ENCODE measurements at places on chromosomes 1 and 21.

- DNase-seq, result no peak
Observed at GRCh38 chr1:7489586-7489985, 281.5 kb upstream of the VAMP3 start.

DNA sequence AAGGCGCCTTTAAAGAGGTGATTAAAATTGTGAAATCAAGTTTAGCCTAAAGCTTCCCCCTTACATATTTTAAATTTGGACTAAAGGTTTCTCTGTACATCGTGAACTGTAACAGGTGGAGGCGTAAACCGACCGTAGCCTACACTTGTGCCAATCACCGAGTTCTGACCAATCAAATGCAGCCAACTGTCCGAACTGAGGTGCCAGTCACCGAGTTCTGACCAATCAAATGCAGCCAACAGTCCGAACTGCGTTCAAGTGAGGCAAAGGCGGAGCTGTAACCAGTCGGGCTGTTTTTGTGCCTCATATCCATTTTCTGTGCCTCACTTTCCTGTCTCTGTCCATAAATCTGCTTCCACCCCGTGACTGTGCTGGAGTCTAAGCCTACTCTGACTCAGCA lies 7.4 kb downstream of the TFF1 start:
- DNase-seq, result no peak

DNA sequence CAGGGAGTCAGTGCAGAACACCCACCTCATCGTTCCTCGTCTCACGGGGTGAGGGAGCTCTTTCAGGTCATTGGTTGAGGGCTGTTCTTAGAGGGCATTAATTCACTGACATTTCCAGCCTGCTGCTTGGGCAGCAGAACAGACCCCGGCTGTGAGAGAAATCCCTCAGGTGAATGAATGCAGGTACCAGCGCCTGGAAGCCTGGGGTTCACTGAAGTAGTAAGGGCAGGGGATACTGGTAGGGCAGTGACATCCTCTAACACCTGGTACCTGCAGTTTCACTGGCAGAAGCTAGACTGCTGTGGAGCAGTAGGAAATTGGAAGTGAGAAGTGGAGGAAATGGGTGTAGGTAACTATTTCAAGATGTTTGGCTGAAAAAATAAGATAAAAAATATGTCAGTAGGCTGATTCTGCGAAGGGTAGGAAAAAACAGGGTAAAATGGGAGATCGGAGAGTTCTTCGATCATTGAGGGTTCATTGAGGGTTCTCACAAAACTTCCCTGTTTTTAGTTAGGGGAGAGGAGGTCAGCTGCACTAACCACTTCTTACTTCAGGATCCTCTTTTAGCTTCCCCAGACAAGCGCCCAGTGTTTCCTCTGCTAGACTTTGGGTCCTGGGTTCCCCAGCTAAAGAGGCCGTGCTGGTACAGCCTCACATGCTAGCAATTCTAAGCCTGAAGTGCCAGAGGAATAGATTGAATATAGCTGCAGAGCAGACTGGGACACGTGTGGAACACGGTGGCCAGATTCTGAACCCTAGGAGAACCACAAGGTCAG lies 55.2 kb downstream of the RNF220 start:
- DNase-seq, result no peak

DNA sequence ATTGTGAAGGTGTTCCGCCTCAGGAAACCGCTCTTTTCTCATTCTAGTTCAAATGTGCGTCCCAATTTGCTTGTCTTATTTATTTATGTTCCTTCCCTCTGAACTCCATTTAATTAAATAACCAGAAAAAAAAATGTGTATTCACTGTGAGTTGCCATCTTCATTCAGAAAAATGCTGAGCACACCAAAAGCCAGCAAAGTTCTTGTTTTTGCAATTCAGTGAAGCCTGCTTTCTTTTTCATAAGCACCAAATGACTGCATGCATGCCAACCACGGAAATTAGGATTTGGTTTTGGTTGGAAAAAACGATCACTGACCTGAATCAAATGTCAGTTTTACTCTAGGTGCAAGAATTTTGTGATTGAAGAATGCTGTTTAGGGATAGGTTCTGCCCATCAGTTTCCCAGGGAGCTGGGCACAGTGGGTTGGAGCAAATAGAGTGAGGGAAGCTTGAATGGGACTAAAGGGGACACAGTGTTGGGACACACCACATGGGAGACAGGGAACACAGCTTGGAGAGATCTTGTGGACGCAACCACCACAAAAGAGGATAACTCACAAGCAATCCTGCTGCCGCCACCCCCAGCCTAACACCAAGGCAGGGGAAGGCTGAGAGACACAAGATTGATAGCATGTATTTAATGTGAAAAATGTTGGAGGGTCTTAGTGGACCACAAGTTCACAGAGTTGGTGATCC lies 183.4 kb upstream of the GALNT2 start:
- DNase-seq, result no peak

DNA sequence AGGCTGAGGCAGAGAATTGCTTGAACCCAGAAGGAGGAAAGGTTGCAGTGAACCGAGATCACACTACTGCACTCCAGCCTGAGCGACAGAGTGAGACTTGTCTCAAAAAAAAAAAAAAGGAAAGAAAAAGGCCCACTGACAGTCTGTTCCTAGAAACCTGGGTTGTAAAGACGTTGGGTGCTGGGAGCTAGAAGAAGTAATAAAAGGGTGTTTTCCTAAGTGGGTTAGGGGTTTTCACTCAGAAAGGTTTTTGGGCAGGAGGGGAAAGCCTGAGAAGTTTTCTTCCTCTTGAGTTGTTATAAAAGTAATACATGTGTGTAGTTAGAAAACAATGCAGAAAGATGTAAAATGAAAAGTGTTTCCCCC lies 25.4 kb downstream of the CELA3A start:
- no peak for DNase-seq

DNA sequence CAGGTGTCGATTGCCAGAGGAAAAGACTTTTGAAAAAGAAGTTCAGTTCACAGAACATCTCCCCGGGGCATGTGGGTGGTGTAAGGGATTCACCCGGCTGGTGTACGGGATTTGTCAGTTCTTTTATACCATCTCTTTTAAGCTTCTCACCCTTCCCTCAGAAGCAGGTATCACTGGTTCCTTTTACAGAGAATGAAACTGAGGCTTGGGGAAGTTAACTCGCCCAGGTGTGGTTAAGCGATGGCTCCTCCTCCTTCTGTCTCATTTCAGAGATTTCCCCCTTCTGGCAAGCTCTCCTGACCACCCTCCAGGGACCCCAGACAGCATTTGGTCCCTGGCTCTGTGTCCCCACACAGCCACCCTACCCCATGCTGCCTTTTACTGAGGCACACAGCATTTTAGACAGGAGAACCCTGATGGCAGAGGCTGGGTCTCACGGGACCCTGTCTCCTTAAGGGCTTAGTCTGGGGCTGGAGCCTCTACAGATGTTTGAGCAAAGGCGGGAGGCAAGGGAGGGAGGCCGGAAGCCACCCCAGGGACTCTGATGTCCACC lies 2.8 kb upstream of the ECE1 start:
- DNase-seq, result no peak

DNA sequence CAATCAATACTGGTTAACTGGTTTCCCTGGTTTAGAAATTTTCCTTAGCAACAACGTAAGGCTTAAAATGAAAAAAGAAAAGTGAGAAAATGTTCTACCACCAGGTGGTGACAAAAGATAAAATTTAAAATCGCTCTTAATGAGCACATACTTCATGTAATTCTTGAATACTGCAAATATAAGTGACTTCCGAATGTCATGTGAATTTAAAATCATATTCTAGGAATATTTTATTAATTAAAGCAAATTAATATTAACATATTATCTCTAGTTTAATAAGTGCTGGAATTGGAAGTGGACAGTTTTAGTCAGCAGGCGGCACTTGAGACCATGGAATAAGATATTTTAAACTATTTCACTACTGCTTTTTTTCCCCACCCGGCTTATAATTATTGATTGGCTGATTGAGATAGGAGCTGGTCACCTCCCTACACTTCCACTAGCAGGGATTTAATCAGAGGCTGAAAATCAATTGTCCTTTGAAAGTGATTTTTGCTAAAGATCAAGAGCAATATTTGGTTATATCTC lies 5.0 kb upstream of the ADAMTS1 start:
- DNase-seq, result no peak

- no peak for DNase-seq
Observed at GRCh38 chr1:41559331-41559730, 74.8 kb upstream of the EDN2 start.

DNA sequence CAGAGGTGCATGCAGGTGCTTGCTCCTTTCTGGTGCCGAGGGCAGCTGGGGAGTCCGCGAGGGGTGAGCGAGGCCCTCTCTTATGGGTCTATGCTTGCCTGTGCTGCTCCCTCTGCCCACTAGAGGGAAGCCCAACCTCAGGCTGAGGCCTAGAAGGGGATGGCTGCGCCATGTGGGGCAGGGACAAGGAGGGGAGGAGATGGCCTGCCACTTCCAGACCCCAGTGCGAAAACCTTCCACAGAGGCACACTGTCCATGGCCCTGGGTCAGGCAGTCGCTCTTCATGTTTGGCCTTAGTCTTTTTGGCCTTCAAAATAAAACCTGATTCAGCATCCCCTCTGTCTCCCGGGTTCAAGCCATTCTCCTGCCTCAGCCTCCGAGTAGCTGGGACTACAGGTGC lies 14.0 kb downstream of the RHBG start:
- DNase-seq, result peak; percentile 64

DNA sequence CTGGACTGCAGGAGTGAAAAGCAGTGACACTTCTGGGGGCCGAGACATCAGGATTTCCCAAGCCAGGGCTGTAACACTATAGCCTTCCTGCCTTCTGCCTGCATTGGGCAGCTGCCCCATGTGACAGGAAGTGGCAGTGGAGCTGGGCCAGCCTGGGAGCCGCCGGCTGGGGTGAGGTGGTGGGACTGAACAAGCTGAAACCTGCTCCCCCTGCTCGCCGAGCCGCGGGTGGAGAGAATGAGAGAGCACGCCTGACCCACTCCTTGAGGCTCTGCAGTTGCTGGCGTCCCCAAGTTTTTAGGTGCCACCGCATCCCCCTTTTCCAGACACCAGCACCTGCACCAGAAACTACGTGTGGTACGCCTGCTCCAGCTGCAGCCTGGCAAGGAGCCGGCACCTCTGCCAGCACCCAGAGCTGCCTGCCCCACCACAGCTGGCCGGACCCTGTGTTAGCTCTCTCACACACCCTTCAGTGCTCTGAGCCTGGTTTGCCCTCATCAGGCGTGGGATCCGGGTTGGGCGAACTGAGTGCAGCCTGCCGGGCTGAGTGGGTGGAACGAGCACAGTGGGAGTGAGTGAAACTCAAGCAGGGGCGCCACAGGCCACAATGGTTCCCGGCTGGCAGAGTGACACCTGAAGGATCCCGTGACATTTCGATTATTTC lies 119.4 kb downstream of the AKT3 start:
- DNase-seq, result peak; percentile 53

DNA sequence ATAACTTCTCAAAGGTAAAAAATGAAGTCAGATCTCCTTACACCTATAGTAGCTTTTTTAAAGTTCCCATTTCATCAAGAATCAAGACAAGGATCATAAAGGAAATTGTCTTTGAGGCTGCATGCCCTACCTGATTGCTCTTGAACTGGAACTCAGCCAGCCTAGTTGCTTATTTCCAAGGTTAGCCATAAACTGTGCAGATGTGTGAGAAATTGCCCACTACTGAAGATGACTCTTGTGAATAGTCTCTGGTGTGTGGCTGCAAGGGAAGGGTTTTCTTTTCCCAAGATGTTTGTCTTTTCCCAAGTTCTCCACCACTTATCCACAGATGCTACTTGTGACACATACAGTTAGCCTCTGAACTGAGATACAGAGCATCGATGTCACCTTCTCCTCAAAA lies 81.7 kb upstream of the DUSP10 start:
- no peak for DNase-seq

DNA sequence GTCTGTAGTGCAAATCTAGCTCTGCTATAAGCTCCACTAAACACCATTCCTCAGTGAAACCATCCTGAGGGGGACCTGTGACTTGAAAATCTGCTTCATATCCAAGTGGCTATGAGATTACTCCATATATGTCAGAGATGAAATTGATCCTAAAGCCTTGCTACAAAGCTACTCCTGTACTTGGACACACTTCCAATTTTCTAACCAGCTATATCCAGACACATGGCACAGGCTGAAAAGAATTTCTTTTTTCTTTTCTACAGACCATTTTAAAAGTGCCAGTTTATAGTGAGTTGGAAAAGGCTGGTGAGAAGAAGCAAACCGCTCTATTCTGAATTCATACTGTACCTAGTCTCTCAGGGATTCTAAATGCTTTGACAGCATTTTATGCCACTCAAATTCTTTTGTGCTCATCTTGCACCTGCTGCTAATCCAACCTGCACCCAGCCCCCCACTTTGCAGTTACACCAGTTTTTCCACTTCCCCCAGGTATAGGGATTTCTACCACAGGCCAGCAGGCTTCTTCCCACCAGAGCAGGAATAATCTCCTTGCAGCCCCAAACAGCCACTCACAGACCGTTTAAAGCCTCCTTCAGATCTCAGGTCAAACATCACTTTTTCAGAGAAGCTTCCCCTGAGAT lies 112.5 kb downstream of the RERE start:
- DNase-seq, result no peak

GRCh38 chr1:170619241-170620028 lies 44.5 kb upstream of the PRRX1 start:
- DNase-seq, result no peak

DNA sequence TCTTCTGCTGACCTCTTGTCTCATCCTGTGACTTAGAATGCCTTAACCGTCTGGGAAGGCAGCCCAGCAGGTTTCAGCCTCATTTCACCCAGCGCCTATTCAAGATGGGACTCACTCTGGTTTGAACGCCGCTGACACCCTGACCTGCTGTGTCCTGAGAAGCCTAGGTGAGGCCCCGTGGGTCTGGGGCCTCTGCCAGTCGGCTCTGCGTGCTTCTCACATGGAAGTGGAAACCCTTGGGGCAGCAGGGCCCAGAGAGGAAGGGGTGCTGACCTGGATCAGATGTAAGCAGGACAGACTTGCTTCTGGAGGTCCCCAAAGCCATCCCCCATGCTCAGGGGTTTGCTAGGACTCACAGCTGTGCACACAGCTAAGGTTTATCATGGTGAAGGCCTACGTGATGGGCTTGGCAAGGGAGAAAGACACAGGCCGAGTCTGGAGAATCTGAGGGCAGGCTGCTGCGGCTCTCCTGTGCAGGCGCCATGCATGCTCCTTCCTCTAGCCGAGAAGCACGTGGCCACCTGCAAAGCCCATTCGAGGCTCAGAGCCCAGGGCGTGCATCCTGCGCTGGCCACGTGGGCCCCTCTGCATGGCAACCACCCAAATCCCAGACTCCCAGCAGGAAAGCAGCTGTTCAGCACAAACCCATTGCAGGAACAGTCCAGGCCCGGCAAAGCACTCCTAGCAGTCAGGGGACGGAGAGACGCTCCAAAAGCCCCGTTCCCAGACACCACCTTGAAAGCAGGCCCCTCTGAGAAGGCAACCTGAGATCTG lies 3.8 kb downstream of the TRPM2 start:
- DNase-seq, result no peak

- no peak for DNase-seq
Observed at GRCh38 chr1:82565546-82565945, 764.8 kb downstream of the ADGRL2 start.

- no peak for DNase-seq
Observed at GRCh38 chr1:15851210-15852035, 3.9 kb downstream of the SPEN start.

- no peak for DNase-seq
Observed at GRCh38 chr1:40890771-40891170, 28.6 kb upstream of the CITED4 start.
